ENCODE measurements at places on chromosomes 1 and 21.

DNA sequence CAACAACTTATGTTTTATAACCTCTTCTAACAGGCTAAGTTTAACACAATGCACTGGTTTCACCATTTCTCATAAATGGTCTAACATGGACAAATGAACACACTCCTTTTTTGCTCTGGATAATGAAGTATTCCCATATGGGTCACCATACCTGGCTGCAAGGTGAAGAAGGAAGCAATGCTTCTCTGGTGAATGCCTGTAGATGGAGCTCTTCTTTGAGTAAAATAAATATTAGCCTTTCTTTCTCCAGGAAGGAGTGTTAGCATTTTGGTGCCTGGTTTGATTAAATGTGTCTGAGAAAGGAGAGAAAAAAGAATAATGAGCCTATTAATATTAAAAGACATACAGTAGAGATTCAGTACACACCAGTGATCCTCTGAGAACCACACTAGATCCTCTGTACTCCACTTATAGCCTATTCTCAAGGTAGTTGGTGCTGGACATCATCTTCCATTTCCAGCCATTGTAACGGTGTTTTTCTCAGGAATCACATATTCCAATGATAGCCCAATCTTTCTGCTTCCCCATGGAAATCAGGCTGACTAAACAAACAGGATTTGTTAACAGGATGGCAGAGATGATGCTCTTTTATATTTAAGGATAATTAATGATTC, 17.6 kb downstream of the MTFR1L start:
- no peak for DNase-seq

DNA sequence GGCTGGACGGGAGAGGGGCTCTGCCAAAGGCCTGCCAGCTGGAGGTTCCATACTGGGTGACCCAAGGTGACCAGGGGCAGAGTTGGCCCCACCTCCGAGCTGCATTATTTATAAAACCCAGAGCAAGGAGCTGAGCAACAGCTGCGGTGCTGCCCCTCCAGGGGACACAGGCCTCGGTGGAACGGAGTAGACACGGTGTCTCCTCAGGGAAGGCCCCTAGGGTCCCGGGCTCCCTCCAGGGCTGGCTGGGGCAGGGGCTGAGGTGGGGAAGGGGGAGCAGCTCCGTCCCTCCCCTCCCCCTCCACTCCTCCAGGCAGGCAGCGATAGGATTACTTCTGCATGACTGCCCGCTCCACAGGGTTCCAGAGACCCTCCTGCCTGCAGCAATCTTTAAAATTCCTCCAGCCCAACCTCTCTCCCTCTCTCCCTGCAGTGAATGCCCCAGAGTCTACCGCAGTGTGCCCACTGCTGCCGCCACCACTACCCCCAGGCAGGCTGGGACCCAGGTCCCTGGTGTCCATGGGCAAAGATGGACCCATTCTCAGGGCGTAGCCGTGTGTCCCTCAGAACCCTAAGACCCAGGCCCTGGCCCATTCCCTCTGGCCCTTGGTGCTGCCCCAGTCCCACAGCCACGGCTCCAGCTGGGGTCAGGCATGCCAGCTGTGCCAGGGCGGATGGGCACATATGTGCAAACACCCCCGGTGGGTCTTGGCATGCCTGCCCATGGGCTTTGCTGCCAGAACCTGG, 10.8 kb downstream of the AHDC1 start:
- no peak for DNase-seq

DNA sequence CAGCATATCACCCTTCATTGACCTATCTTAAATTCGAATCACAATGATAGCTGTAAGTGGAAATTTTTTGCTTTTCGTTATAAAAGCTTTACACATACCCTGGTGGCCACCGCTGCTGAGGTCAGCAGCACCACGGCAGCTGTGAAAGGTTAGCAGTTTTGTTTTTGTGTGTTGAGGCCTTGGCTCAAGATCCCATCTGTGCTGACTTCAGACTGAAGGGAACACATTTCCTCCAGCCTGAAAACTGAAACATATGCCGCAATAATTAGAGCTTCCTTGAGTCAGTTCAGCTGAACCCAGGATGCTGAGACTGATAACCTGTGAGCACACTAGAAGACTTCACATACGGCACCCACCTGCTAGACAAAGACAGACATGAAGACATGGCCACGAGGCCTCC, 103.0 kb downstream of the SMYD3 start:
- no peak for DNase-seq

- DNase-seq = no peak
Observed at GRCh38 chr1:27862671-27863537, 9.4 kb upstream of the THEMIS2 start.

DNA sequence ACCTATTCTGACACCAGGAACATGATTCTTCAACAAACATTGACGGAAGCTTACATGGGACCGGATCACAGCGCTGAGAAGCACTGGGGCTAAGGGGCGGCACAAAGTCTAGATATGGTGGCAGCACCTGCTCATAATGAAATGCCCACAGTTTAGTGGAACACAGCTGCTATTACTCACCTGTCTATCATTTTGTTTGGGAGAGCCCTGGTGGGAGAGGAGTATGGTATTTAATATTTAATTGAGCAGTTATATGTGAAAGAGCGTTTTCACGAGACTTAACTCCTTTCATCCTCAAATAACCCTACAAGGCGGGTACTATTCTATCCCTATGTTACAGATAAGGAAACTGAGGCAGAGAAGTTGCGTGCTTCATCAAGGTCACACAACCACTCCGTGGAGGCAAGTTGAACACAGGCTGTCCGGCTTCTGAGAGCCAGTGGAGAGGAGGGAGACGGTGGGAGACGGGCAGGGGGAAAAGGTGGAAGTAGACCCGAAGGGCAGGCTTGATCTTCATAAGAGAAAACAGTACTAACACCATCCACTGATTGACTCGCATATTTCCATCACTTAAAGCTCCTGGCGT, 790 bp upstream of the TSNAX start:
- no peak for DNase-seq

DNA sequence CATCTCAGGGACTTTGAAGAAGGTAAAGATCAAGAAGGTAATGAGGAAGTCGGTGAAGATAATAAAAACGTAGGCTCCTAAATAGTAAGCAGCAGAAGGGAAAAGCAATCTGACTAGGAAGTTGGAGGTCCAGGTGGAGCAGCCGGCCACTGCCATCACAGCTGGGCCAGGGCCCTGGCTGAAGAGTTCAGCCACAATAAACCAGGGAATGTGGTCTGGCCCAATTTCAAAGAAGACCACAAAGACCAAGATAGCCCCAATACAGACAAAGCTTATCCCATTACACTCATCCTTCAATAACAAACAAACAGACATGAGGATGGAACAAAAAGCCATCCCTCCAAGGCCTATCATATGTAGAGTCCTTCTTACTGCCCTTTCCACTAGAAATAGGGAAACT, 18.4 kb upstream of the JAK1 start:
- no peak for DNase-seq
